ENCODE measurements at places on chromosomes 5 and 9.

GRCh38 chr5:139158791-139159190 lies 39.4 kb downstream of the SIL1 start:
- no peak for DNase-seq

GRCh38 chr5:321230-321725 lies at the start of gene AHRR:
Gene AHRR (plus strand): TSS chr5:321714. CDS start chr5:343903, 22,189 bp downstream.
- DNase-seq = no peak

DNA sequence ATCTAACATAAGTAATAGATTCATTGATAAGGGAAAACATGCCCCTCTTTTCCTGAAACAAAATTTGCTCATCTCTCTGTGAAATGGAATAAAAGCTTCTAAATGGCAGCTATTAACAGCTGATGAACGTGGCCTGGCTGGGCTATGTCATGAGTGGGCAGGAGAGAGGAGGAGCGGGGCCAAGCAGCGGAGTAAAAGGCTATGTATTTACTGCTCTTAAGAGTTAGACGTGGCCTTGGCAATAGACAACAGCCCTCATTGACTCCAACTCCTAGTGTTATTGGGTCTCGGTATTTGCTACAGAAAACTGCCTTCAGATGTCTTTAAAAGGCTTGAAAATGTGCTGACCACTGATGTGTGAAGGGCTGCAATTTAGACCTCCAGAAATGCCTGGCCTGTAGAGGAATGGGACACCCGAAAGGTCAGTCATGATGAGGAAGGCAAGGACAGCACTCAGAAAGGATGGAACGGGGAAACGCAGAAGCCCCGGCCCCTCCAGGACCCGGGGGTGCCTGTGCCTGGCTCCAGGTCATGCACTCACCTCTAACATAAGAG lies 116.8 kb downstream of the PDZD2 start:
- DNase-seq = no peak

DNA sequence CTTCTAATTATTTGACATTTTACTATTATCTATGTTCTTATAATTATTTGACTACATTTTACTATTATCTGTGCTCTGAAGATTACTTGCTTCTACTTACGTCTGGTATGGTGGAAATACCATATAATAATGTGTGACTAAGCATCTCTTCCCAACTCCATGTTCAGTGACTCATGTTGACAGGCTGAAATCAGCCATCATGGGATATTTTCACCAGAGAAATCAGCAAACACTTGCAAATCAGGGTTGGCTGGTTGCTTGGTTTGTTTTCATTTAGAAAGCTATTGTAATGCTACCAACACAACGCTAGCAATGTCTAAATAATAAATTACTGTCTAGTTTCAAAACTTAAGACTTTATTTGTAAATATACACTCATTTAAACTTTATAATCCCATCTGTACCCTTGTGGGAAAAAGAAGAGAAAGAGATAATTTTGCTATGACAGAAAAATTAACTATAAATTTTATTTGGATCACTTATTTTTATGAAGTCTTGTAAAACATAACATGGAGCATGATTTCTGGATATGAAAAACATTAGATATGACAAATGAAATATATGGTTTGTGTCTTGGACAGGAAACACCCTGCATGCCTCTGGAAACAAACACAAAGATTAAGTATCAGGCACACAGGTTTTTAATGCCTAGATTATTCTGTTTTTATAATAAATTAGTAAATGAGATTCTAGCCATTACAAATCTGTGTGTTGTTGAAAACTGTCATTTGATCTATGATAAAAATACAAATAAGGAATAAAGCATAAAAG lies 337.6 kb downstream of the BNC2 start:
- no peak for DNase-seq

DNA sequence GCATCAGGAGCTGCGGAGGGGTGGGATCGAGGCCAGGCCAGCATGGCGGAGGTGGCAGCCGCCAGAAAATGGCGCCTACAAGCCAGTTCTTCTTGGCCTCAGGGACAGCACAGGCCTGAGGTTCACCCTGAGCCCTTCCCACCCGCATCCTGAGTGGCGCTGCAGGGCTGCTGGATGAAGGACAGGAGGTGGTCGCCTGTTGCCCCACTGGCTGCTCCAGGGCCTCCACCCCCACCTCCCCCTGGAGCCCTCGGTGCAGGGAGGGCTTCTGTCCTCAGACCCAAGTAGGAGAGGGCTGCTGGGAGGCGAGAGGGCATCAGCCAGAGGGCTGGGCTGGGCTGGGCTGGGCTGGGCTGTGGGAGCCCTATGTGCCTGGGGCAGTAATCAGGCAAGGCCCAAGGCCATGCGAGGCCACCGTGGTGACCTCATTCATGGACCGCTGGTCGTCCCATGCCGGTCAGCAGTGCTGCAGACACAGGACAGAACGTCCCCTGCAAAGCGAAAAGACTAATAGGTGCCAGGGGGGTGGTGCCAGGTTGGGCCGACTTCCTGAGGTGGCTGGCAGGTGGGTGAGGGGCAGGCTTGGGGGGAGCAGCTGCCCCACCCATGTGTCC lies 13.8 kb downstream of the GPSM1 start:
- no peak for DNase-seq

Measured in CMK (cell line).